ENCODE measurements at places on chromosomes 4 and X. TPM values are rescaled to one million over a fixed set of nuclear protein-coding genes. Genes with fewer than 3 reads are reported as not detected.

Gene USP26
- total RNA-seq: not detected

Gene GPR78
- total RNA-seq: under 0.01 TPM

Gene BTC
- total RNA-seq: not detected

Gene CLDN24
- total RNA-seq: not detected

Gene DDIT4L
- 0.41 TPM for total RNA-seq

Gene KDR
- 11.0 TPM for total RNA-seq

Gene TAF7L
- total RNA-seq: 0.41 TPM

Gene CLGN
- 4.5 TPM for total RNA-seq

Gene ADAMTS3
- 20.4 TPM for total RNA-seq

Gene RBMXL3
- total RNA-seq: not detected

Gene RAI2
- 2.9 TPM for total RNA-seq

Gene CORIN
- total RNA-seq: 0.82 TPM

Gene NBDY
- total RNA-seq: 8.6 TPM

Gene HSD17B11
- 52.6 TPM for total RNA-seq

Gene HHIP
- total RNA-seq: 0.82 TPM

Gene CT45A2
- total RNA-seq: not detected

Gene SPANXD
- not detected for total RNA-seq

Gene TRIML2
- total RNA-seq: not detected

Gene RTL3
- total RNA-seq: not detected

Gene PAGE3
- not detected for total RNA-seq

Measured in frontal cortex (tissue), 4 donors.